NCI-H2081 (cell line): ENCODE measurements at places on chromosomes 3 and 15.

- DNase-seq, result no peak
Observed at GRCh38 chr15:26521130-26521529, 251.7 kb downstream of the GABRB3 start.

DNA sequence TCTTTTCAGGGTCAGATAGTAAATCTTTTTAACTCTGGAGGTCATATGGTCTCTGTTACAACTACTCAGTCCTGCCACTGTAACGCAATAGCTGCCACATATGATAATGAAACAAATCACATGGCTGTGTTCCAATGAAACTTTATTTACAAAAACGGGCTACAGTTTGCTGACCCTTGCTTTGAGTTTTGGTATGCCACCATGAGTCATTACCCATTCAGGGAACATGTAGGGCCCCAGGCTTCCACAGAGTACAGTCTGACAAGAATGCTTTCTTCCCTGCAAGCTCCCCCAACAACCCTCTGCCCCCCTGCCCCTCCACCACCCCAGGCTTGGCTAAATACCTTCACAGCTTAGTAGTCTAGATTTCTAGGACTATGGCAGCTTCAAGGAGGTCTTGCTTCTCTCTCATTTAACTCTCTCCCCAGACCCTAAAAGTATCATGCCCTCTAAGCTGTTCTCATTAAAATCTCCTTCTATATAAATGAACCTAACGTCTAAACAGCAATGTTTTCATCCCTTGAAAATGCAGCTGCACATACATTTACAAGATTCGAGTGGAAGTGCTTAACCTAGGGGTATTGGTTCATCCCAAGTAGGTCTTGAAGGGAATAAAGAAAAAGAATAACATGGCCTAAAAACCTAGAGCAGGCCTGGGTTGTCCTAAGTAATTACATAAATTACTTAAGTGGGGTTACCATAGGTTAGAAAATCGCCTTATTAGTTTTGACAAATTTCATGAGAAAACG lies 117.8 kb upstream of the PRICKLE2 start:
- DNase-seq, result no peak

DNA sequence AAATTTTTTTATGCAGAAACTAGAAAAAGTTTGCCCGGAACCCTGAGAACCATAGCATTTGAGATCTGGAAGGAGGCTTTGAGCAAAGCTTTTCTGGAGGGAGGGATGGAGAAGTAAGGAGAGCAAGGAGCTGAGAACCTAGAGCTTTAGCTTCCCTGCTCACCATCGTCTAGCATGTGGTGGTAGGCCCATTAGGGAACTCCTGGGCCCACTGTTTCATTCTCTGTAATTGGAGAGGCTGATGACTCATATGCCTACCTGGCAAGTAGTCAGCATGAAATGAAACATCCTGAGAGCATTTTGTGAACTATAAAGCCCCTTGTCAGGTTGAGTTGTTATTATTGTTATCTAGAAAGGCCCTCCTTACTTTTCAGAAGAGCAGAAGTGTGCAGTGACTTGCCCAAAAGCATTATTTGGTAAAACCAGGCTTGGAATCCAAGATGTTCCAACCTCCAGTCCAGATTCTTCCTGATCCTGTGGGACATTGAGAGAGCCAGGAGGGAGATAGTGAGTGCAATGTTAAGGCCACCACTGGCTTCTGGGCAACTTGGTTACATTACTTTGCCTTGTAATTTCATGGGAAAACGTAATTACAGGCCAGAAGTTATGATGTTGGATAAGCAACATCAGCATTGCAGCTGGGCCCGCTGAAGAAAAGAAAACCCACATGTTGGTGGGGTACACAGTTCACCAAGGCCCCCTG lies 104.5 kb upstream of the BFSP2 start:
- DNase-seq, result no peak

GRCh38 chr3:148789906-148790305 lies 37.7 kb upstream of the CPB1 start:
- DNase-seq, result no peak

- no peak for DNase-seq
Observed at GRCh38 chr15:72784456-72784876, 908 bp upstream of the ADPGK start.

DNA sequence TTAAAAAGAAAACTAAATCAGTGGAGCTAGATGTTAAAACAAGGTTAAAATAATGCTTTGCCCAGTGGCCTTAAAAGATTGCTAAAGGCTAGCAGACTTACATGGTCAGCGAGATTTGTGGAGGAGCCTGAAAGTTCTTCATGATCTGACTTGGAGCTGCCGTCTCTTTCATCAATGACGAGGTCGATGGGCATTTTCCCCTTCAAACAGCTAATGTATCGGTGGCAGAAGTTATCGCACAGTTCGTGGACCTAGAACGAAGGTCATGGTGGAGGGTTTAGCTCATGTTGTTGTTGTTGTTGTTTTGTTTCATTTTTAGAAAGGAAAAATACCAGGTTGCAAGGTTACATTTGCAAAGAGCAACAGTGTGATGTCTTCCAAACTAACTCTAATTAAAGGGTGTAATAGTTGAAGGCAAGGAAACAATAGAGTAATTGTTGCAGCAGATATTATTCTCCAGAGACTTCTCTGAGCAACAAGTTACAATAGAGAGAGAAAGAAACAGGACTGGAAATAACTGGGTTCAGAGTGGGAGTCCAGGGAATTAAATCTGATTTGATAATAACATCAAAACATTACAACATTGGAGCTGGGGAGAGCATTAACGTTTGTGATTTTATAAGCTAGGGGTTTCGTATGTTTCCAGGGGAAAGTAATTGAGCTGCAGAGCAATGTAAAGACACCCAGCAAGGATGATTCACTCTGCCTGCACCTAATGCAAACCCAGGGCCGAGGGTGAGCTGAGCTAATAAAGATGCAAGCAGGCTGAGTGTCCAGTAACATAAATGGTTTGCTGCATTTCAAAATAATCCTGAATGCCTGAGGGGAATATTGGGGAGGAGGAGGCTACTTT lies 6.6 kb downstream of the MEIS2 start:
- no peak for DNase-seq

GRCh38 chr3:190709351-190709773 lies 153.1 kb downstream of the GMNC start:
- DNase-seq, result no peak

DNA sequence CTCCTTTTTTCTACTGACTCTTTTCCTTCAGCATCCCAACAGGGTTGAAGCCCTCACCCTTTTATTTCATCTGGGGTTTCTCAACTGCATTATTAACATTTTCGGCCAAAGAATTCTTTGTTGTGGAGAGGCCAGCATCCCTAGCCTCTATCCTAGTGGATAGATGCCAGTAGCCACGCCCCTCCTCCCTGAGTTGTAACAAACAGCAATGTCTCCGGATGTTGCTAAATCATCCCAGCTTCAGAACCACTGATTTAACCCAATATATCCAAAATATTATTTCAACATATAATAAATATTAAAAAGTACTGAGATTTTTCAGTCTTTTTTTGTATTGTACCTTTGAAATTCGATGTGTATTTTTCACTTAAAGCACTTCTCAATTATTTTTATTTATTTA lies 2.0 kb upstream of the RNF111 start:
- DNase-seq, result no peak

- peak; percentile 67 for DNase-seq
Observed at GRCh38 chr3:192802957-192803899, 75.9 kb upstream of the FGF12 start.

DNA sequence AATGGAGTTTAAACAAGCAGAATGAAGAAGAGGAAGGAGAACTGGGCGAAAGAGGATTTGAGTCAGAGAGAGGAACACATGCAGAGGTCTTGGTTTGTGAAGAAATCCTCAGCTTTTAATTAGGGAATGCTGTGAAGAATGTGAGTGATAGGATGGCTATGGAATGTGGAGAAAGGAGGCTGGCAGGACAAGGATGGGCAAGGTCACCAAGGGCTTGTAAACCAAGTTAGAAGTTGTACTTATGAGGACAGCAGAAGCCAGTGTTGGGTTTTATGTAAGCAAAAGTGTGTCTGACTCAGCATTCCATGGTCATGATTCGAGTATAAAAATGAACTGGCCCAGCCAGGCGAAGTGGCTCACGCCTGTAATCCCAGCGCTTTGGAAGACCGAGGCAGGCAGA lies 60.0 kb upstream of the IL12A start:
- no peak for DNase-seq

DNA sequence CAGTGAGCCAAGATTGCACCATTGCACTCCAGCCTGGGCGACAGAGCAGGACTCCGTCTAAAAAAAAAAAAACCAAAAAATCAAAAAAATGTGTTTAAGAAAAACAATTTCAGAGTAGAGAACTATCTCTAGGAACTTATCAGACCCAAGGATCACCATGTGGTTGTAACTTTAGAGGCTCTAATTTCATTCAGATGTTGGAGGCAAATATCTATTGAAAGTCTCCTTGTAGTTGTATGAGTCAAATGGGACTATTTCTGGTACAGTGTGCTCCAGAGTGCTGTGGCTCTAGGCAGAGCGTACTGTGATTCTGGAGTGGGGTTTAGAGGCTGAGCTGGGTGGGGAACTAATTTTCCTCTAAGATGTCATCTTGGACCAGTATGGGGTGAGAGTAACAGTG lies 398.7 kb downstream of the SHQ1 start:
- no peak for DNase-seq

- no peak for DNase-seq
Observed at GRCh38 chr3:100106531-100107141, 7.7 kb downstream of the FILIP1L start.

DNA sequence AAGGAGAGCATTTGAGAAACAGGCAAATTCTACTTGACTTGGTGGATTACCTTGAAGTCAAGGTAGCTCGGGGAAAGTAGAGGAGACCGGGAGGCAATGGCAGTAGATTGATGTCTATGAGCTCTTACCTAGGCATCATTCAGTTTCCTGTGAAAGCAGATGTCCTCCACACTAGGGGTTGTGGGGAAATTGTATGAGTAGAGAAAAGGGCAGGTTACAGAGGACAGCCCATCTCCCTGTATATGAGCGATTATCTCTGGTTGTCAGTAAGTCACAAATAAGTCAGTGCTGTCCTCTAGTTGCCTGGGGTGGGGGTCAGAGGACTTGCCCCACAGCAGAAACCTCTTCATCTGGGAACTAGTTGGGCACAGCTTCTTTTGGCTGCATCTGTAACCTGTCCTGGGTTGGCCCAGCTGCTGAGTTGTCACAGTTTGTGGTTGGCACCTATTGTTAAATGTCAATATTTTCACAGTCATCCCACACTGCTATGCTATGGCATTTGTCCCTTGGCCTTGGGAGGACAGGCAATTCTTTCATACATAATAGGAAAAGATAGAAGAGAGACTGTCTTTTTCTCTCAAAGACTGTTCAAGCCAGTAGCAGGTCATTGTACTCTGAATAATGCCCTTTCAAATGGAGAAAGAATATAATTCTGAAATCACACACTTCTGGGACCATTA lies 53.6 kb upstream of the LRRFIP2 start:
- no peak for DNase-seq

GRCh38 chr3:141217389-141217788 lies 14.2 kb upstream of the PXYLP1 start:
- no peak for DNase-seq

- no peak for DNase-seq
Observed at GRCh38 chr3:127646501-127647046, 17.6 kb downstream of the PODXL2 start.

DNA sequence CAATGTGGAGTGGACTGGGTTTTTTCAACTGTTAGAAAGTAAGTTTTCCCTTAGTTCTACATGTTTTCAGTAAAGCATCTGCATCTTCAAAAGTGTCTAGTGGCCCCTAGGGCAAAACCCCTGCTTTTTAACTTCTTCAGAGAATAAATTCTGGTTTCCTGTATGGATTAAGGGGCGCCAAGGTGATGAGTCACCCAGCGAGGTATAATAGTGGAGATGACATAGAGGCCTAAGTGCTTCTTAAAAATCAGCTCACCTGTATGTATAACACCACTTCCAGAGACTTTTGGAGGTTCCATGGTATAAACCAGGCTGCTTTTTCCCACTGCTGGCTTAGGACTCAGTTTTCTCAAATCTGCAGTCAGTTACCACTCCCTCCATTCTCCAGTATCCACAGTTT lies 68.9 kb downstream of the SYN2 start:
- no peak for DNase-seq

DNA sequence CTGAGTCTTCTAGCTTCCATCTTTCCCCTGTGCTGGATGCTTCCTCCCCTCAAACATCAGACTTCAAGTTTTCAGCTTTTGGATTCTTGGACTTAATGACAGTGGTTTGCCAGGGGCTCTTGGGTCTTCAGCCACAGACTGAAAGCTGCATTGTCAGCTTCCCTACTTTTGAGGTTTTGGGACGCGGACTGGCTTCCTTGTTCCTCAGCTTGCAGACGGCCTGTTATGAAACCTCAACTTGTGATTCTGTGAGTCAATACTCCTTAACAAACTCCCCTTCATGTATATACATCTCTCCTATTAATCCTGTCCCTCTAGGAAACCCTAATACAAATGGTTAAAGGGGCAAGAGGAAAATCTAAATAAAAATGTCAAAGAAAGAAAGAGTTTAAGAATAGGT lies 100.1 kb downstream of the ABI3BP start:
- no peak for DNase-seq

- no peak for DNase-seq
Observed at GRCh38 chr3:168598250-168598649, 502.5 kb upstream of the GOLIM4 start.

DNA sequence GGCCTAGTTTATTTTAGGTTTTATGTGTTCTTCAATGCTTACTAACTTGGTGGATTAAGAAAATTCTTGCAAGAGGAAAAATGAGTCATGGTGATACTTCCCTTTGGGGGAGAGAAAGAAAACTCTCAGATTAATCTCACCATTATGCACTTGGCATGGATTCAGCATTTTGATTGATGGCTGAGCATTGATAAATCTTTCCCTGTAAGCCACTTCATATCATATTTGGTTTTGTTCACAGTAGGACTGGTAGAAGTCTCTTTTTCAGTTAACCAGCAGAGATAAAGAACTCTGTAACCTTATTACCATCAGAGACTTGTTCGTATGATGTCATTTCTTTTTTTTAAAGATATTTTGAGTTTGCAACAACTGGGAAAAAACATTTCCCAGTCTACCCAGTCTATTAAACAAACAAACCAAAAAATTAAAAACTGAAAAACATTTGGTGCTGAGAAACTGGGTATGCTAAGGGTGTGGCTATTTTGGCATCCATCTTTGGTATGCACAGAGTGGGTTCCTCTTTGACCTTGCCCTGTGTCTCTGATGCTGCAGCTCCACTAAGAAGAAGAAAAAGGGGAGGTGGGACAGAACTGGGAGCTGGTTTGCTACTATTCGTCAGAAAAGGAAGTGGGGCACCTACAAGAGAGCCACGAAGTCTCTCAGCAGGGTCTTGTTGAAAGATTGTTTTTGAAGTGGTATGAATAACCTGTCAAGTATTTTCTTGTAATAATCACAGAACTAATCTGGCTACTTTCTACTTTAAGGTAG lies 17.2 kb downstream of the TMOD3 start:
- no peak for DNase-seq

GRCh38 chr3:151660885-151661284 lies 72.8 kb upstream of the AADACL2 start:
- peak; percentile 6 for DNase-seq

GRCh38 chr15:90691982-90692773 lies 25.0 kb upstream of the BLM start:
- DNase-seq, result no peak

- DNase-seq, result no peak
Observed at GRCh38 chr15:54410481-54410880, 432.2 kb downstream of the UNC13C start.

GRCh38 chr3:152327203-152327602 lies 58.5 kb downstream of the MBNL1 start:
- no peak for DNase-seq
